ENCODE measurements at places on chromosomes 1 and 21.

DNA sequence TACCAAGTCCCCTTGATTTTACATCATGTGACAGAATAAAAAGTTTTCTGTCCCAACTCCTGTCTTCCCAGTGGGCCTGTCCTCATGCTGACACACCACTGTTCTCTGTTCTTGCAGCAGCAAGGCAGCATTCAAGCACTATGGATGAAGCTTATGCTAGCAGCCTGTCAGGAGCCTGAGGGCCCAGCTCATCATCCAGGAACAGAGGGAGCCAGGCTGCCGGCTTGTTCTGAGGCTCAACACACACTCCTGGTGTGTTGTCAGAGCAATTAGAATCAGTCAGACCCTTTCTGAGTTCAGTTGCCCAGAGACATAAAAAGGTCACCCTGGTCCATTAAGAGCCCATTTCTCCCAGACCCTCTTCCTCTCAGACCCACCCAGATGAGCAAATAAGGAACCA, 282.9 kb downstream of the SEC16B start:
- DNase-seq, result no peak

GRCh38 chr1:116462722-116463121, 89.7 kb downstream of the ATP1A1 start:
- DNase-seq, result no peak

- DNase-seq, result no peak
Observed at GRCh38 chr1:99677416-99677815, 31.5 kb downstream of the PALMD start.

- no peak for DNase-seq
Observed at GRCh38 chr1:225891229-225891972, 2.5 kb upstream of the LEFTY1 start.

DNA sequence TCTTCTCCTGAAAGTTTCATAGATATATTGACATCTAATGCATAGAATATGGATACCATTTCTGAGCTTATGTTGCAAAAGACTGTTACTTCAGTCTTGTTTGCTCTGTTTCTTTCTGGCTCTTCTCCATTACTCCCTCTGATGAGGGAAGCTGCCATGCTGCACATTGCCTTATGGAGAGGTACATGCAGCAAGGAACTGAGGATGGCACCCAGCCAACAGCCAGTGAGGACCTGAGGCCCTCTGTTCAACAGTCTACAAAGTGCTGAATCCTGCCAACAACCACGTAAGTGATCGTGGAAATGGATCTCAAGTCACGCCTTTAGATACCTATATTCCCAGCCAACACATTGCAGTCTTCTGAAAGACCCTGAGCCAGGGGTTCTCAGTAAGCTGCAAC, 66.6 kb upstream of the ADAMTS5 start:
- no peak for DNase-seq

DNA sequence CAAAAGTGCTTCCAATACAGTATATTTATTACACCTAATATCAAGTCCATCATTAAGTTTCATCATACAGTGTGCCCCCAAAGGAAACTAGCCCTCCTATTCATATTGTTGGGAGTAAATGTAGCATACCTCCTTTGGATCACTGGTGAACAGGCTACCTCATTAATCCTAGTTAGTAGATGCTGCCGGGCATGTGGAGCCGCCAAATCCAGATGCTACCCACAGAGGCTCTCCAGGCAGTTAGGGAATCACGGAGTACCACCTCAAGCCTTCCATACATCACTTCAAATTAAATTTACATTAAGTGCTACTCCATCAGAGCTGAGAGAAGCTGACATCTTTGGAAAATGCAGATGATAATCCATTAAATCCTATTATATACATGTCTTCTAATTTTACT, 121.7 kb upstream of the FOXD3 start:
- DNase-seq, result no peak

DNA sequence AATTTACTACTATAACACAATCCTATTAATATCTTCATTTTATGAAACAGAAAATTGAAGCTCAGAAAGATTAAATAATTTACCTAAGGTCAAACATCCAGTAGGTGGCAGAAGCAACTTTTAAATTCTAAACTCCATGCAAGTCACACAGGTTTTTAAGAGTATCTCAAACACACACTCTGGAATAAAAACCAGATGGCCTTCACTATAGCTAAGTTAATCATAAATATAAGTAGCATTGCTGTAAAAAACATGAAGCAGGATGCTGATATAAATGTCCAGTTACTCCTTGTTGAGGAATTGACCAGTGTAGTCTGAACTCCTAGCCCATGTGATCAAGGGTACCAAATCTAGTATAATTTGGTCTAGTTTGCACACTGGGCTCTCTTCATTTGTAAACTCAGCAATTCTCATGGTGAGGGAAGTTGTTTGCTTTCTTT, 9.4 kb upstream of the FMO3 start:
- peak; percentile 18 for DNase-seq

- DNase-seq, result no peak
Observed at GRCh38 chr1:17304151-17304825, 3.7 kb upstream of the PADI4 start.

DNA sequence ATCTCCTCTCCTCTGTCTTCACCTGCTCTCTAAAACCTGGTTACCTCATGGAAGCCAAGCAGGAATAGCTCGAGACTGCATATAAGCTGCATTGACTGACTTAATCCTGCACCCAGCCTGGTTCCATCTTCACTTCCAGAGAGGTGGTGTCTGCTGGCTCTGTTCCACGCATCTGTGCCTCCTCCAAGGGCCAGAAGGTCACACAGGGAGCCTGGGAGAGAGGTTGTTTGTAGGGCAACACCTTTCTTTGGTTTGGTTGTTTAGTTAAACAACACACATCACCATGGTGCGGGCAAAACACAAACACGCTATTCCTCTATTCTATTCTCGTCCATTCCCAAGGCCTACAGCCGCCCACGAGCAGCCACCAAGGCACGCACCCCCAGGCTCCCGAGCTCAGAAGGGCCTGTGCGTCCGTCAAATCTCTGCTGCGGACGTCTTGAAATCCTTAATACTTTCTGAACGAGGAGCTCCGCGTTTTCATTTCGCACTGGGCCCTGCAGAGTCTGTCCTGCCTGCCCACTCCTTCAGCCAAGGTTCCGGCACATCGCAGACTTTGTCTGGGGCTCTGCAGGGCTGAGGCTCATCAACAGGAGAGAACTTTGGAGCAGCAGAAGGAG, 116.2 kb downstream of the RIPK4 start:
- no peak for DNase-seq

DNA sequence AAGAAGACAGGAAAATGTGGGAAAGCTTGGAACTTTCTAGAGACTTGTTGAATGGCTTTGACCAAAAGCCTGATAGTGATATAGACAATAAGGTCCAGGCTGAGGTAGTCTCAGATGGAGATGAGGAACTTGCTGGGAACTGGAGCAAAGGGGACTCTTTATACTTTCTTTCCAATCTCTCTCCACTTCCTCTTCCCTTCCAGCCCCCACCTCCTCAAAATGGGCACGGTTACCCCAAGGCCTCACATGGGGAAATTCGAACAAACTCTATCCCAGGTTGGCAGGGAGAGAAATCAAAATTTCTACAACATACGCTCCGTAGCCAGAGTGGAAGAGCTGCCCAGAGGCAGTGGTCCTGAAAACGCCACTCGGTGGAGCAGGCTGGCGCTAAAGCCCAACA, 15.2 kb downstream of the PPT1 start:
- no peak for DNase-seq

GRCh38 chr1:162671664-162672410, 39.6 kb downstream of the DDR2 start:
- no peak for DNase-seq

DNA sequence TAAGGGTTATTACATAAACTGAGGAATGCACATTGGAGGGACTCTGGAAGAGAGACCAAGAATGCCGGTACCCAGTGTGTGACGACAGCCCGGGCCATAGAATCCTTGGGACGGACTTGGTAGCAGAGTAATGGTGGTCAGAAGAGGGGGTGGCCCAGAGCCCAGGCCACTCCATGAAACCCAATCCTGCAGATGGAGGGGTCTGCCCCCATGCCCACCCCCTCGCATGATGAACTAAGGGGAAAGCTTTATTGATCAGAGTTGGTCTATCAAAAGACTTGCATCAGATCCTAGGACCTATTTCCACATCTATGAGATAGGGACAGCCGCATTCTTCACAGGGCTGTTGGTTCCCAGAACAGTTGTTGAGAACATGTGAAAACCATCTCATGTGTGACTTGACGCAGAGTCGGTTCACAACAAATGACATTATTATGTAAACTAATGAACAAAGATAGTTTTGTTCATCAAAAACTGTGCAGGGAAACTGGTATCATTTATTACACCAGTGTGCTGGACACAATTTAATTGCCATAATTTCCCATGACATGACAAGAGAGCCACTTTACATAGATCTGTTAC, 21.5 kb upstream of the SDC3 start:
- DNase-seq, result no peak

- DNase-seq, result peak; percentile 15
Observed at GRCh38 chr1:165144757-165145397, 211.6 kb downstream of the LMX1A start.

Measured in non-pigmented ciliary epithelial cell (primary cell).